ENCODE measurements at places on chromosomes 13 and 19. TPM values are rescaled to one million over a fixed set of nuclear protein-coding genes. Genes with fewer than 3 reads are reported as not detected.

DNA sequence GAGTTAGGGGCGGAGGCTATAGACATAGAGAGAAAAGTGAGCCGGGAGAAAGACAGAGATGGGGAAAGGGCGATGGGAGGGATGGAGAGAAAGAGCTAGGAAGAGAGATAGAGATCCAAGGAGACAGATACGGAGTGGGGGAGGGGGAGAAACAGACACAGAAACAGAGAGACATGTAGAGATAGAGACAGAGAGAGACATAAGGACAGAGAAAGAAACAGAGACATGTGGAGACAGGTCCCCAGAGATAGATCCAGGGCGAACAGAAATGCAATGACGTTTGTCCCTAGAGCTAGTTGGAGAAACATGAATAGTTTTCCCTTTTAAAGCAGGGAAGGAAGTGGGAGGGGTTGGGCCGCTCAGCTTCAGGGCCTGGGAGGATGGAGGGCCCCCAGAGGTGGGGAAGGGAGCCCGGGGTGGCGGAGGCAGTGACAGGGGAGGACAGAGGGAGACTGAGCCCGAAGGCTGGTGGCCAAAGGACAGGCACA lies 4.6 kb downstream of the PPP1R14A start:
- no peak for DNase-seq

- DNase-seq: no peak
These were observed 16.1 kb downstream of the ZFR2 start for GRCh38 chr19:3852614-3853254.

Gene RPS15
- total RNA-seq: 1,067 TPM

Gene ZNF415
- not detected for total RNA-seq

Gene ZNF845
- 12.3 TPM for total RNA-seq

- DNase-seq: no peak
These were observed 158.1 kb upstream of the RFC3 start for GRCh38 chr13:33659894-33660293.

Gene ATXN8OS
- total RNA-seq: not detected

DNA sequence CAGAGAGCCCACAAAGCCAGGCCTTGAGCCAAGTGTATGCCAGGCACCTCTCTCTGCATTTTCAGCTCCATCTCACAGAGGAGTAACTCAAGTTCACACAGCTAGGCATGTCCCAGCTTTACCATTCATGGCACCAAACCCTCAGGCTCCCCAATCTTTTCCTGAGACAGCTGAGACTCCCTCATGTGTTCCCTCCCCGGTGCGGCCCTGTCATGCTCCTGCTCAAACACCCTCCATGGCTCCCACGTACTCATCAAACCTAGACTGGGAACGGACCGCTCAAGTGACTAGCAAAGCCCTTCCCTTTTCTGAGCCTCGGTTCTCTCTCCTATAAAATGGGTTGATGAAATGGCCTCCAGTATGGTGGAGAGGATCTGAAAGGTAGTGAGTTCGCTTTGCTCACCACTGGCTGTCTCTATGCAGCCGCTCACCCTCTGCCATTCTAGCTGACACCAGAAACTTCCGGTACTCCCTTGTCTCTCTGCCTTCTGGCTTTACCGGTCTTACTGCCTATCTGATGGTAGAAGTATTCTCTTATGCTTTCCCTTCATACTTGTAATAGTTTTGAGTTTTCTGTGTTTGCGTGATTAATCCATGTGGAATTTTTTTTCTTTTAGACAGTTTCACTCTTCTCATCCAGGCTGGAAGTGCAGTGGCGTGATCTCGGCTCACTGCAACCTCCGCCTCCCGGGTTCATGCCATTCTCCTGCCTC lies 7.8 kb upstream of the SLC44A2 start:
- DNase-seq: no peak

GRCh38 chr13:45269204-45269603 lies 68.4 kb upstream of the KCTD4 start:
- DNase-seq: no peak

- no peak for DNase-seq
These were observed 10.1 kb upstream of the ATP8B3 start for GRCh38 chr19:1822210-1822609.

DNA sequence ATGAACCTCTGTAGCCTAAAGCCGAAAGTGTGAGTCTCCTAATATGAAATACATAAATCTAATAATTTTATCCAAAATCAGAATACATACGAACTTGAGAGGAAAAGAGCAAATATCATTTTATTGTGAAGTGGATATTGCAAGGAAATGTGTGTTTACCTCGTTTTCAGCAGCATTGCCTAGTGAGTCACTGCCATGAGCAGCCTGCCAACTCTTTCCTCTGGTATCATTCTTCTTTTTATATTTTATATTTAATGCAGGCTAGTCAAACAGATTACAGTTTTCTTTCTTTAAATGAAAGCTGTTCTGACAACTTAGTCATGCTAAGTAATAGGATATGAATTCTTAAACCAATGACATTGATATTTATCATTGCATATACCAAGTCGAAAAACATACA lies 44.2 kb downstream of the EDNRB start:
- no peak for DNase-seq

- DNase-seq: no peak
These were observed 123.1 kb downstream of the RBM26 start for GRCh38 chr13:79282976-79283375.

Gene GPR180
- total RNA-seq: 7.1 TPM

Gene TEX26
- not detected for total RNA-seq

- DNase-seq: no peak
These were observed 222.8 kb downstream of the PCDH20 start for GRCh38 chr13:61192826-61193225.

- DNase-seq: no peak
These were observed 336.3 kb downstream of the HS6ST3 start for GRCh38 chr13:96426167-96426566.

Gene AMH
- total RNA-seq: 21.9 TPM

DNA sequence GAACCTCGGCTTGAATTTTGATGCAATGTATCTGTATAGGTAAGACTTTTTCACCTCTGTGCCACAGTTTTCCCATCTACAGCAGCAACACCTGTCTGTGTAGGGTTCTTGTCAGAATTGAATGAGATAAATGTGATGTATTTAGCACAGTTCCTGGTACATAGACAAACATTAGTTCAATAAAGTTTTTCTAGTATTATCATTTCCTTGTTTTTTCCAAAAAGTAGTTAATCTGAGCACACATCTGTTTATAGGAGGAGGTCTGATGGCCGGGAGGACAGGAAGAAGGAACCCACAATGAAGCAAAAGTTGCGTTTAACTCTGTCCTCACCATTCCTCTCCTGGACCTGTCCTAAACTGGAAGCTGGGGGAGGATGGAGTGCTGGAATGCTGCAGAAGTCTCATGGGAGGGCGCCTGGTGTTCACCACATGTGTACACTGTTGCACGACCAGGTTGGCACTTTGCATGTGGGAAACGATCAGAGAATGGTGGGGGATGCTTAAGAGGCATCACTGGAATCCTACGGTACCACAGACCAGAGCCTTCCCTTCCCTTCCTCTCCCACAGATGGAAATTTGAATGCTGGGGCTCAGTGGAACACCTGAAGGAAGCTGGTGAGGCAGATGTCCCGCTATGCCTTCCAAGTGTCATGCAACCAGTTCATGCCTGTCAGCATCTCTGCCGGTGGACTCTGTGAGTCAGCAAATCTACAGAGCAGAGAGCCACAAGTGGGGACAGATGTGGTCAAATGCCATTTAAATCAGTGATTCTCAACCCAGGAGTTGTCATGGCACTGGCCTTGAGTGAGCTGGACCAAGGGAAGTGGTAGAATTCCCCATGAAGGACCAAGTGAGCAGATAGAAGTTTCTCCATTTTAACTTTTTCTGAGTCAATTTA lies 315.6 kb downstream of the DLEU7 start:
- DNase-seq: no peak

Gene NLRP4
- not detected for total RNA-seq

Gene WIZ
- 41.9 TPM for total RNA-seq

DNA sequence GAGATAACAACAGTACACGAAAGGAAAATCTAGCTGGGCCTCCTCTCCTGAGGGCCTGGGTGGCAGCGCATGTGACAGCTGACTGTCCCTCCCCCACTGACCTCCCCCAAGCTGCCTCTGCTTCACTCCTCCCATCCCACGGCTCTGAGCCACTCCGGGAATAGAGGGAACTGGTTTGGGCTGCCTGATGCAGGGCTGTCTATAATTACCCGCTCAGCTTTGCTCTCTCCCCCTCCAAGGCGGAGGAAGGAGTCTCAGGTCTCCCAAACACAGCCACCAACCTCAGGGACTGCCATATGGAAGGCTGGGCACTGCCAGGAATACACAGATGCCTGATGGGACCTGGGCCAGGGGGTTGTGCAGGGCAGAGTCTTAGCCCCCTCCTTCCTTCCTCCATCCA lies 7.9 kb downstream of the NAPA start:
- no peak for DNase-seq

GRCh38 chr19:5430237-5430636 lies 25.0 kb upstream of the ZNRF4 start:
- no peak for DNase-seq

GRCh38 chr19:6826281-6826920 lies 53.9 kb downstream of the VAV1 start:
- no peak for DNase-seq

DNA sequence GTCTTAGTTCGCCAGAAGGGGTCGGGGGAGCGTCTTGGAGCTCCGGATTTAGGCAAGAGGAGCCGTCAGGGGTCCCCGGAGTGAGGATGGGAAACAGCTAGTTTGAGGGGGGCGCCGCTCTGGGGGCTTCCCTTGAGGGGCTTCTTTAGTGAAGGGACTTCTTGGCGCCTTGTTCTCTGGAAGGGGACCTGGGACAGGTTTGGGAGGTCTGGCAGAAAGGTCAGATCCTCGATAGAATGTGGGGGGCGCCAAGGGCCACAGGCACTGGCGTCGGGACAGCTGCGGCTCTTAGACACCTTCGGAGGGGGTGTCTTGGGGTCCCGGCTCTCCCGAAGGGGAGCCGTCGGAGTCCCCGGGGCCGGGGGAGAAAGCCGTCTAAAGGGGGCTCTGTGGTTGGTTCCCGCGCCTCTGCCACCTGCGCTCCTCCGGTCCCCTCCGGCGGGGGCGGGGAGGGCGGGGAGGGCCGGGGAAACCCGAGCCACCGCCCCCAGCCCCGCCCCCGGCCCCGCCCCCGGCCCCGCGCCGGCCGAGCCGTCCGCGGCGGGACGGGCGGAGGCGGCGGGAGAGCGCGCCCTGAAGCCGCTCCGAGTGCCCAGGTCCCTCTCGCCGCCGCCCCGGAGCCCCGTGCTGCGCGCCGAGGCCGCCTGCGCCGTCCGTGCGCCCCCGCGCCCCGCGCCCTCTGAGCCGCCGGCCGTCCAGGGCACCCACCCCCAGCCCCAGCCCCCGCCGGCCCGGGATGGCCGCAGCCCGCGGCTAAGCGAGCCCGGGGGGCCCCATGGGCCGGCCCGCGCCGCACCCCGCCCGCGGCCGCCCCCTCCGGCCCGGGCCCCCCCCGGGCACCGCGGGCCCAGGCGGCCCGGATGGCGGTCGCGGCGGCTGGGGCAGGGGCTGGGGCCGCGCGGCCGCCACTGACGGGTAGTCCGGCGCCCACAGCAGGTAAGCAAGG lies at the start of gene NRTN:
NRTN (plus strand) TSS at position 552 of the 946 bp plus-strand sequence. CDS start 19,099 bp downstream, outside the sequence.
- DNase-seq: no peak

- no peak for DNase-seq
These were observed 265.8 kb downstream of the OXGR1 start for GRCh38 chr13:96728463-96728862.

- DNase-seq: no peak
These were observed 242.1 kb downstream of the DACH1 start for GRCh38 chr13:71624653-71625600.

DNA sequence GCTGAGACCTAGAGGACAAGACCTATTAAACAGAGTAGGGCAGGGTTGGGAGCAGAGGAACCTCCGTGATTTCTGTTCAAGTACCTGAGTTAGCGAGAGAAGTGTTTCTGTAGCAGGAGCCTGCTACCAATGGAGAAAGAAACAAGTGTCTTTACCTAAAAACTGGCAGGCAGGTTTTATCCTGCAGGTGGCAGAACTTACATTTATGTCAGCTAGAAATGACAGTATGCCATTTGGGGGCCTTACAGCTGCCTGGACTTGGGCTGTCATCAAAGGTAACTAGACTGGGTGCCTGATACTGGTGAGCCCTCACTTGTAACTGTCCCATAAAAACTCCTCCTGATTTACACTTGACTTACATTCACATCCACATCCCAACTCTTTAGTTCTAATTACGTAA lies 185.3 kb upstream of the MIR17HG start:
- no peak for DNase-seq

GRCh38 chr13:47334173-47334572 lies 437.3 kb upstream of the HTR2A start:
- no peak for DNase-seq

Gene CATSPERD
- total RNA-seq: 0.08 TPM

DNA sequence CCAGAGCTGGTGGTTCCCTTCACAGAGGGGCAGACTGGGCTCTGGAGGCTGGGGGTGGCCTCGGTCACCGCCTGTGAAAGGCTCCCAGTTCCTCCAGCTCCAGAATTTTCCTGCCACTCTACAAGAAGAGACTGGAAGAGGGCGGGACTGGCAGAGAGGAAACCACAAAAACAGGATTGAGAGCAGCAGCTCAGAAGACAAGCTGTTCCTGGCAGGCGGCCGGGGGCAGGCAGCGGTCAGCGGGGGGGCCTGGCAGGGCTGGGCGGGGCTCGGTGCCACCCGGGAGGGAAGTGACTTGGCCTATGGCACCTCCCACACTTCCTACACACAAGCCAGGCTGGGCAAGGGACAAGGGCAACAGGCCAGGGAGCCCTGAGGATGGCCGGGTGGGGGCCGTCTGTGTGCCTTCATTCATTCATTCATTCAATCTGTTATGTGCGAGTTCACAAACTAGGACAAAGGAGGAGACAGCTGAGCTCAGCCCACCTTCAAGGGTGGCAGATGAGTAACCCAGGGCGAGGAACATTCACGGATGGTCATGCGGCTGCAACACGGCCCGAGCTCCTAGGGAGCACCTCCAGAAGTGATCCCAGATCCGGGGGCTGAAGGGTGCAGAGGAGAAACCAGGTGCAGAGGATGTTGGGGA lies 16.9 kb upstream of the BTBD2 start:
- no peak for DNase-seq

- DNase-seq: no peak
These were observed at the start of gene TMTC4 for GRCh38 chr13:100674572-100674871. TMTC4 (minus strand) TSS chr13:100674795; CDS start chr13:100670362, 4,433 bp downstream.

GRCh38 chr19:55373306-55373992 lies 3.2 kb upstream of the TMEM190 start:
- no peak for DNase-seq

- no peak for DNase-seq
These were observed at the start of gene SIN3B for GRCh38 chr19:16829010-16829821. SIN3B (plus strand) TSS chr19:16829398; CDS start chr19:16829421, 23 bp downstream.

Gene ELSPBP1
- not detected for total RNA-seq

Gene OR7G3
- total RNA-seq: not detected

Gene PRX
- 3.4 TPM for total RNA-seq

Gene ZNF560
- total RNA-seq: not detected

Gene GJB6
- 6.3 TPM for total RNA-seq

DNA sequence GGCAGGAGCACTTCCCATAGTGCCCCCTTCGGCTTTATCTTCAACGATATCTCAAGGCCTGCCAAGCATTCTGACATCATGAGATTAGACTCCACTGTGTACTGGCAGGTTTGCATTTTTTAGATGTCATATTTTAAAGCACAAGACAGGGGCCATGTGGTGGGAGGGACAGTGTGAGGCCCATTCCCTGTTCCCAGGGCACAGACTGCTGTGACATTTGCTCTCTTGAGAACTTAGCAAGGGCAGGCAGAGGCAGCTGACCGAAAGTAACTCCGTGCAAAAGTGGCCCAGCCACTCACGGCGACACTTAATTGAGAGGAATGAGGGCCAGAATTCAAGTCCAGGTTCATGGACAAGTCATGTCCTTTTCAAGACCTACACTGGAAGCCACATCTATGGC lies 201.8 kb downstream of the COL4A1 start:
- no peak for DNase-seq
